Globus pallidus (tissue), 1 donor: ENCODE measurements at places on chromosomes 6 and 20.

DNA sequence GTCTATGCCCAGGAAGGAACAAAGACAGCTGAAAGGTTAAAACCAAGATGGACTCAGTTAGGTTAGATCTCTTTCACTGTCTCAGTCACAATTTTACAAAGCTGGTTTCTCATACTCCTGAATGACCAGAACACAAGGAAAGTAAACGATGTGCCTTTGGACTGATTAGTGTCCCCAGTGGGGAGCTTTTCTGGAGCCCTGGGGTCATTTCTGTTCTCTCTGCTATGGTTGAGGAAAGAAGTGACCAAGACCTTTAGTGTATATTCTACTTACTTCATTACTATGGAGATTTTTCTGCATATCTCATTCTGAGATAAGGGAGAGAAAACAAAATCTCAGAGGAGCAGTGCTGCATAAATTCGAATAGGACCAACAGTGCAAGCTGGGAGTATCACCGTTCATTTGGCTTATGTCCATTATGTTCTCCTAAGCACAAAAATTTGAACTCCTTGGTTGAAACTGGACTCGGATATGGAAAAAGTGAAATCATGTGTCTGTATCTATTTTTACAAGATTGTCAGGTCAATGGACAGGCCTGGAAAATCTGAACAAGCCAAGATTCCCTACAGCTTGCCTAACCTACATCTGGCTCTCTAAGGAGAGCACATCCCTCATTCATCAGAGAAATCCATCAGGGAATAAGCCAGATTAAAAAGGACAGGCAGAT lies 34.4 kb upstream of the ENPP1 start:
- DNase-seq = no peak

DNA sequence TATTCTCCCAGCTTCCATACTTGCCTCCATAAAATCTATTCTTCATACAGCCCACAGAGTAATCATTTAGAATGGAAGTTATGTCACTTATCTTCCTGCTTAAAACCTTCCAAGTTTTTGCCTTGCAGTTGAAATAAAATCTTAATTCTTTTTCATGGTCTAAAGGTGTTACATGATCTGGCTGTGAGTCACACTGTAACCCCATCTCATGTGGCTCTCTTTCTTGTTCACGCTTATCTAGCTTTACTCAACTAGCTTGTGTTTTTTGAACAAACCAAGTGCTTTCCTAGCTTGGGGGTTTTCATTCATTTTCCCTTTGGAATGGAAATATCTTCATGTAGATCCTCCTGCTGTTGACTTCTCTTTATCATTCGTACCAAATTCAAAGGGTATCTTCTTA lies 23.6 kb upstream of the THEMIS start:
- no peak for DNase-seq

- no peak for DNase-seq
Measured at GRCh38 chr20:37934634-37935375, 31.9 kb downstream of the VSTM2L start.

DNA sequence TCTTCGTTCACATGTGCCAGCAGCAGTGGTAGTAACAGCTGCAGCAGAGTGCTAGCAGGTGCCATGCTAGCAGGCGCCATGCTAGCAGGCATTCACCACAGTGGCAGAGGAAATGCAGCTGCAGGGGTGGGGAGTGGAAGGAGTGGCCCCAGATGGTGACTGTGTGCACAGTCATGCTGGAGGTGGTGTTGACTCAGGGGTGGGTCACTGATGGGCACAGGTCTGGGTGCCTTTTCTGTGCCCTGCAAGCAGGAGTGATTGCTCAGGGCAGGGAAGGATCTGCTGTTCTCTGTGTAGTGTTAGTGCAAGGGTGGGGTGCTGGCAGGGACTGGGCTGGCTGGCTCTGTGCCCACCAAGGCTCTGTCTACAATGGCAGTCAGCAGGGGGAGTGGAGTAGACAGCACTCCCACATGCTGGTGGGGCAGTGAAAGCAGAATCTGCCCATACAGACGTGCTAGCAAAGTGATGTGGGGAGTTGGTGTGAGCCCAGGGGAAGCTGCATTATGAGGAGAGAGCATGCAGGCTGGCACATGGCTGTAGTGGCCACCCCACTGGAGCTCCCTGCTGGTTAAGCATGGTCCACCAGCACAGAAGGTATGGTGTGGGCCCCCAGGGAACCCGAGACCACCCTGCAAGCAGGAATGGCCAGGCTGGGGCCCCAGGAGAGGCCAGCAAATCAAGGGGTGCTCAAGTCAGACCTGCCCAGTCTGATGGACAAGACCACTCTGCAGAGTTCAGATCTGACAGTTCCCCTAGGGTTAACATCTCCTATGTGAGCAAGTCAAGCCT lies 11.4 kb upstream of the TSPYL4 start:
- DNase-seq = no peak

GRCh38 chr20:23349338-23350195 lies 1.0 kb upstream of the NXT1 start:
- no peak for DNase-seq

DNA sequence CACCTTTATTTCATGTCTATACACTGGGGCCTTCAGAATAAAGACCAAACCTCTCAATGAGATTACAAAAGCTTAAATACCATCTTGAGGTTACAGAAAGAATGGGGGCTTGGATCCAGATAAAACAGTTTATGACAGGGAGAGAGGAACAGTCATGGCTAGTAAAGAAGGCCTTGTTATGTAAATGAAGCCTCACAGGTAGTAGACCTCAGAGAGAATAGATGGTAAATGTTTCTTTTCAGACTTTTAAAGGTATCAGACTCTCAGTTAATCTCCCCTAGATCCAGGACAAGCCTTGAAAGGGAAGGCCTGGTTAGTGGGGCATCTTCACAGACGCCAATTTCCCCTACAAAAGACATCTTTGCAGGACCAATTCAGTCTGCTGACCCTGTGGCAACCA lies 1325.6 kb downstream of the HACE1 start:
- no peak for DNase-seq

DNA sequence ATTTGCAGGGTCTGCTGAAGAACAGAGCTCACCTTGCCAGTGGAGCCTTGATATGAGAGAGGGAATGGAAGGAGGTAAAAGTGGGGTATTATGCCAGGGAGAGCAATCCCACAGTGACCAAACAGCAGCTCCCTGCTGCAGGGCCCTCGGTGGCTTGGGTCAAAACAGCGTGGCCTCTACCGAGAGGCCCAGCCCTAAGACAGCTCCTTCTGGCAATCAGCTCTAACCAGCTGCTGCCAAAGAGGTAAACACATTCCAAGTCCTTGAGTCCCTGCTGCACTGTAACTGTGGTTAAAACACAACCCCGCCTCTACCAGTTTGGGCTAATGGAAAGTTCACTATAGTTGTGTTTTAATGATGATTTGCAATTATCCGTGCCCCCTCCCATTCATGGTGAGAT lies 1.4 kb upstream of the DAAM2 start:
- DNase-seq = no peak

- DNase-seq = no peak
Measured at GRCh38 chr6:154404791-154405400, 48.3 kb upstream of the IPCEF1 start.
